ENCODE measurements at places on chromosomes 2 and 18.
A peak's percentile ranks its signal among the peaks of the same experiment; 100 is the strongest.

DNA sequence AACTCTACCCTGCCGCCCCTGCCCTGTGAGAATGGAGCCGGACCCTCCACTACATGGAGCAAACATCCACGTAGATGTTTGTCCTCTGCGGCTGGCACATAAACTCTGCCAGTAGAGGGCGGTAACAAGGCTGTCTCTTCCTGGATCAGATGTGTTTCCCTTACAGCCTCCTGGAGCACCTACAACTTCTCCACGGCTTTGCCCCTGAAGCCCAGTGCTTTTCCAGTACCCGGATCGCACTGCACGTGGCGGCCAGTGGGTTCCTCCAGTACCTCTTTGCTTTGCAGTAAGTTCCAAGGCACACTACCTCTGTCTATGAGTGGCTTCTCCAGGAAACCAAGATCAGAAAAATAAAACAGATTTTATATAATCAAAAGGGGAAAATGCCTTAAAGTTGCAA is 651.3 kb downstream of the DCDC2C start:
- no peak for DNase-seq

DNA sequence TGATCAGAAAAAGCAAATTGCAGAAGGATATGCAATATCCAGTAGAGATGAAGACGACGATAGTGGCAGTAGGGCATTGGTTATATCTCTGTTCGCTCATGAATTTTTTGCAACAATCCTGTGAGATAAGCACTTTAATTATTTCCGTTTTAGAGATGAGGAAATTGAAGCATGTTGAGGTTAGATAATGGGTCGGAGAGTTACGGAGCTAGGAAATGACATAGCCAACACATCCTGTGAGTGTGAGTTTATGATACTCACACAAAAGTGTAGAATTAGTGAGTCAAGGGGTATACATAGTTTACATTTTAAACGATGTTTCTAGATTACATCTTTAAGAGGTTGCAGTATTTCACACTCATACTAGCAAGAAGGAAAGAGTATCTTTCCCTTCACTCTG is 123.1 kb upstream of the ARL4C start:
- DNase-seq, result peak; percentile 69

DNA sequence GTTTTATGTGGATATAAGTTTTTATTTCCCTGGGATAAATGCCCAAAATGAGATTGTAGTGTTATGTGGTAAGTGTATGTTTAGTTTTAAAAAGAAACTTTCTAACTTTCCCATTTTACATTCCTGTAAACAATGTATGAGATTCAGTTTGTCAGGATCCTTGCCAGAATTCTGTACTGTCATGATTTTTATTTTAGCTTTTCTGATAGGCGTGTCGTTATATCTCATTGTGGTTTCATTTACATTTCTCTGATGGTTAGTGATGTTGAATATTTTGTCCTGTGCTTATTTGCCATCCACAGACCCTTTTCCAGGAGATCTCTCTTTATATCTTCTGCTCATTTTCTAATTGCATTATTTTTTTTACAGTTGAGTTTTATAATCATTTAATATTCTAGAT is 245.6 kb upstream of the CDH2 start:
- no peak for DNase-seq

- no peak for DNase-seq
Observed at GRCh38 chr18:43054815-43055519, 60.5 kb downstream of the RIT2 start.

DNA sequence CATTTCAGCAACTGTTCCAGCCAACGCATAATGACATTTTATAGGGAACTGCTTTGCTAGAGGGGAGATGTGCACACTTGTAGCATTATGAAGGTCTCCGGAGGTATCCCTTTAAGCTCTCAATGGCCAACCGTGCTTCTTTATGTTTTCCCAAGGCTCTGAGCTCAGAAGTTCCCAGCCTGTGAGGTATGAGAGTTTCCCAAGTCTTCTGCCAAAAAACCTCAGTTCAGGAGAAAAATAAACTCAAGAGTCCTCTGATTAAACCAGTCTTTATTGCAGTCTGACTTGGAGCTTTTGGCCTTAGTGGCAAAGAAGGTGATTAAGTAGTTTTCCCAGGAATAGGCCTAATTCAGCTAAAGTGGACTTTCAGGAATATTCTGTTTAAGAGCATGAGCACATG is 35.4 kb upstream of the ZNF532 start:
- no peak for DNase-seq

DNA sequence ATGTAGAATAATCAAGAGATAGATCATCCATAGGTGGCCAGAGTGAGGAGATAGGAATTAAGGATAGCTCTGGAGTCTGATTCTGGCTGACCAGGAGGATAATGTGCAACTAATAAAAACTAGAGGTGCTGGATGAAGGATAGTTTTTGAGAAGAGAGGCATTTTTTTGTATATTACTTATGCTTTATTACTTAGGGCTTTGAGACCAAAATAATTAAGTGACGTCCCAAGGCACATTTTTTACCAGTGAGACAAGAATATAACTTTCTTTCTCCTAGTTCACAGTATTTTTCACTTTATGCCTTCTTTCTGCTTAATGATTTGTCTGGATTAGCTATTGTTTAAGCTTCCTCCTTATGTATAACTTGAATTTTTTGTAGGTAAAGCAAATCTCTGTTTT is 756.6 kb downstream of the TSN start:
- no peak for DNase-seq

- no peak for DNase-seq
Observed at GRCh38 chr2:42557306-42557705, 11.1 kb upstream of the MTA3 start.

GRCh38 chr2:62010632-62011256 is 105.3 kb downstream of the COMMD1 start:
- DNase-seq, result no peak
